ENCODE measurements at places on chromosomes 12 and 14.

DNA sequence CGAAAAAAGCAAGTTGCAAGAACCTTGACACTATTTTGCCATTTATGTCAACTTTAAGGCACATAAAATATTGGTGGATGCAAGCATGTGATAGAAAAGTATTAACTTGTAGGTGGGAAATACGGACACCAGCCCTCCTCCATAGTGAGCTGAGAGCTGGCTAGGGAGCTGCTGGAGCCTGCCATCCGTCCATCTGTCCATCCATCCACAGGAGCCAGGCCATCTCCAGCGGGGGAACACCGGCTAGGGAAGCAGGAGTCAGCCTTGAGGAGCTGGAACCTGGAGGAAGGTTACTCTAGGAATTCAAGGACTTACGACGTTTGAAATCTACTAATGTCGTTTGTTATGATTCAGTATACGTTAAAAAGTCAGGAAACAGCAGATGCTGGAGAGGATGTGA, 120.7 kb upstream of the C14orf180 start:
- DNase-seq = no peak

DNA sequence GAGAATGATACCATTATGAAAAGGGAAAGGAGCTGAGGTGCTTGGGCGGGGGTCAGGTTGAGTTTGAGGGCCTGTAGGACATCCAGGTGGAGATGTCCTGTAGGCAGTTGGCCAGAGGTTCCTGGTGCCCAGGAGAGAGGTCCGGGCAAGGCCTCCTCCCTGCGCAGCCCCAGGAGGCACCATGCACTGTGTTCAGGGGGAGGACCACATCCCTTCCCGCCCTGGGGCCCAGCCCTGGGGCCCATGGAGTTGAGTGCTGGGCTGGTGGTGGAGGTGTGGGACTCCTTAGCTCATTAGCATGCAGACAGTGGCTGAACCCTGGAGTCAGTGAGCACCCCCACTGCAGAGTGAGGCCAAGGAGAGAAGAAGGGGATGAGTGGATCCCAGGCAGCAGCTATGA, 5.7 kb upstream of the FAIM2 start:
- DNase-seq = no peak

- DNase-seq = no peak
Measured at GRCh38 chr14:92108345-92109254, 2.2 kb upstream of the ATXN3 start.

- DNase-seq = no peak
Measured at GRCh38 chr12:31019561-31019960, 54.1 kb upstream of the DDX11 start.

DNA sequence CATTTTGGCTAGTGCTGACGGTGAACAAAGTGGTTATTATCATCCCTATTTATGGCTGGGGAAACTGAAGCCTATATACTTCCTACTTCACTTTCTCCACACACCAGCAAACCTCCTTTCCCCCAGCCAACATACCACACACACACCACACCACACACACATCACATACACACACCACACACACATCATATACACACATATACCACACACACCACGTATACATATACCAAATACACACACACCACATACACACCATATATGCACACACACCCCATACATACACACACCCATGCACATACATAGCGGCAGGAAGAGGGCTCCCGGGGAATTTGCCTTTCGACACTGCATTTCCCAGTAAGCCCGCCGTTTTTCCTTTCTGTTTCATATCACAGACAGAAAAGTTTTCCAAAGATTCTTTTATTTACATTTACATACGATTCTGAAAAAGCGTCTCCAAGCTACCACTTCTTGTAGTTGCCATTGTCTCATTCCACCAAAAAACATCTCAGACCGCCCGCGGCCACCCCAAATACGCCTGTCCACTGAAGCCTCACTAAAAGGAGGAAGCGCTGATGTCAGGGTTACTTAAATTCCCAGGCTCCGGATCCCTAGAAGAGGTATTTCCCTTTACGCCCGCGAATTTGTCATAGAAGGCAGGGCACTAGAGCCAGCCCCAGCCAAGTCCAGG, 823 bp upstream of the RAB5B start:
- DNase-seq = no peak

DNA sequence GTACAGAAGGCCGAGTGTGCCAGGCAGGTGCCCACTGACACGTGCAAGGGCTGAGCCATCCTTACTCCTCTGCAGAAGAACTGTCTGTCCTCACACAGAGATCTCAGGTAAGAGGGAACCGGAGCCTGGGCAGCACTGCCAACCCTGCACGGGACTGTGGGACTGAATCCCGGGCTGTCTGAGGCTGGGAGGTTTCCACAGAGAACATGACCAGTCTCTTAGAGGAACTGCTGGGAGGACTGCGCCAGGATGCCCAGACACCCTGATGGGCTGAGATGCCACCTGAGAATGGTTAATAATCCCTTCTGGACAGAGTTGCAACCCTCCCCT, 302.9 kb upstream of the SFSWAP start:
- no peak for DNase-seq

- DNase-seq = no peak
Measured at GRCh38 chr14:85915711-85916110, 385.8 kb downstream of the FLRT2 start.

GRCh38 chr12:125125271-125125670, 60.0 kb downstream of the AACS start:
- DNase-seq = no peak

DNA sequence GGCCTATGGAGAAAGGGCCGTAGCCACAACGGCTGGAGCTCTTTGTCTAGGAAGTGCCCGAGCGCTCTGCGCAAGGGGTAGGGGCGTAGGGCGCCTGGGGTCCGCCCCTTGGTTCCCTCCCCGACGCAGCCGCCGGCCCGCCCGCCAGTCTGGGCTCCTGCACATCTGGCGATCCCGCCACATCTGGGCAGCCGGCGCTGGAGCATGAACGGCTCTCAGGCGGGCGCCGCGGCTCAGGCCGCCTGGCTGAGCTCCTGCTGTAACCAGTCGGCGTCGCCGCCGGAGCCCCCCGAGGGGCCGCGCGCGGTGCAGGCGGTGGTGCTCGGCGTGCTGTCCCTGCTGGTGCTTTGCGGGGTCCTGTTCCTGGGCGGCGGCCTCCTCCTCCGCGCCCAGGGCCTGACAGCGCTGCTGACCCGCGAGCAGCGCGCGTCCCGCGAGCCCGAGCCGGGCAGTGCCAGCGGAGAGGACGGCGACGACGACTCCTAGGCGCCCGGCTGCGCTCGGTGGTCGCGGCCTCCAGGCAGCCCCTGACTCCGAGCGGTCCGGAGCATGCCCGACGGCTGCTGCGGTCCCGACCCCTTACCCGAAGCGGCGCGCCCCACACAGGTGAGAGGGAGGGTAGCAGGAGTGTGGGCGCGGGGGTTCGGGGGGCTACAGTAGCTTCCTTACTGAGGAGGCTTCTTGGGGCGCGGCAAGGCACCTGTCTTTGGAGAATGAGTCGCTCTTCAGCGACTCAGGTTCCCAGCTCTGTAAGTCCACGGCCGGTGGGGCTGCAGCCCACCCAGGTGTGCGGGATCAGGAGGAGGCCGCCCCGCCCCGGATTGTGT, at the start of gene SMIM41:
TSS of gene SMIM41 (plus strand) at position 129 of the 827 bp plus-strand sequence. CDS start at position 205, 76 bp downstream.
- DNase-seq = no peak

DNA sequence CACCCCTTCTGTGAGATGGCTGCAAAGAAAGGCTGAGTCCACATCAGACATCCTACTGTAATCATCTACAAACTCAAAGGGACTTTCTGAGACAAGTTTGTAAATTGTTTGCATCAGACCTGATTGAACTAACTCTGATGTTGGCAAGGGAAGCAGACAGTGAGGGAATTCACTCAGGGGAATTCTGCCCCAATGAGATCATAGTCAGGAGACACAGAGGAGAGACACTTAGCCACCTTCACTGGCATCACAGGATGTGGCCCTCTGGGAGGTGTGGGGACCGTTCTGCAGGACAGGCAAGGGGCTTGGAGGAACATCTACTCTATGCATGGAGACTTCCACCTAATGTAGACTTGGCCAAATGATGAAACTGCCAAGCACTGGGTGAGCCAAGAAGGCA, 70.7 kb upstream of the DDX11 start:
- peak; percentile 15 for DNase-seq

- DNase-seq = peak; percentile 79
Measured at GRCh38 chr12:65742018-65743010, 82.0 kb upstream of the HMGA2 start.

GRCh38 chr14:67766035-67766680, 50.2 kb downstream of the ZFYVE26 start:
- DNase-seq = no peak

DNA sequence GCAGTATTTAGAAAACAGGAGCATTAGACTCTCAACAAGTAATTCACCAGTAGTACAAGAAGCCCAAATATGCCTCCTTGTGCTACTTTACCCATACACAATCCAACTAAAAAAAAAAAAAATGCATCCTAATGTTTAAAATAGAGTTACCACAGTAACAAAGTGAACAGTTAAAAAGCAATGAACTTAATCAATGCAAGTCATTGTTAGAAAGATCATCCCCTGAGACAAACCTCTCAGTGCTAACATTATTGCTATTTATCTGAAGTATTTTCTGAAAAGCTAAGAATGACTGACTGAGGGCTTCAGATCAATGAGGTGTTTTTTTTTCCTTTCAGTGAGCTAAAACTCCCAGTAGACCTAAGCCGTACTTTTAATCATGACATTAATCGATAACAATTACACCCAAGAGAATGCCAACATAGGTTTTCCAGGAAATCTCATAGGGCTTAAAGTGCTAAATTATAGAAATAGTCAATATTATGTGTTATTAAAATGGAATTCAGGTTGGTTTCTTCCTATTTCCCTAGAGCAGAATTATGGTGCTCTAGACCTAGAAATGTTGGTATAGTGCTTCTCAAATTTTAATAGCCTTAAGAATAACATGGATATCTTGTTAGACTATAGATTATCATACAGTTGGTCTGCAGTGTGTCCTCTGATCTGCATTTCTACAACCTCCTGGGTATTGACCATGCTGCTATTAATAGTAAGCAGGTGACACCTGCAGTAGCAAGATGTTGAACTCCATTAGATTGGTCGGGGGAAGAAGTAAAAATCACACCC, 123.0 kb downstream of the PRKD1 start:
- DNase-seq = no peak

- peak; percentile 57 for DNase-seq
Measured at GRCh38 chr12:51721282-51721940, 127.1 kb downstream of the FIGNL2 start.

DNA sequence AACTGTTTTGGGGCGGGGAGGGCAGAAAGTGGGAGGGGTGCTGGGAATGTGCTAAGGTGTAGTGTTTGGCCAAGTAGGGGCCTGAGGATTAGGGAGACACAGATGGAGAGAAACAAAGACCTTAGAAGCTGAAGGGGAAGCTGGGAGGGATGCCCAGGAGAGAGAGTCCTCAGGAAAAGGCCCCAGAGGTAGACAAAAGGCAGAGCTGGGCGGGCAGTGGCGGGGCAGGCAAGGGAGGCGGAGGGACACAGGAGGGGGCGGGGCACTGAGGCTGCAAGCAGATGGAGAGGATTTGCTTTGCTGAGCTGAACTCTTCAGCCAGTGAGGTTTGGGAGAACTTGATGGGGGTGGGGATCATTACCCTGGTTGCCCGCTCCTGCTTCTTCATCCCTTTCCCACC, 2.8 kb downstream of the PTMS start:
- DNase-seq = peak; percentile 67

- peak; percentile 81 for DNase-seq
Measured at GRCh38 chr12:57340104-57340503, 89.1 kb upstream of the STAC3 start.

- peak; percentile 82 for DNase-seq
Measured at GRCh38 chr12:94186278-94187241, 38.2 kb downstream of the PLXNC1 start.

- peak; percentile 47 for DNase-seq
Measured at GRCh38 chr12:108839890-108840230, 17.5 kb downstream of the SSH1 start.

- DNase-seq = peak; percentile 30
Measured at GRCh38 chr12:105742567-105742874, 396.2 kb downstream of the NUAK1 start.

DNA sequence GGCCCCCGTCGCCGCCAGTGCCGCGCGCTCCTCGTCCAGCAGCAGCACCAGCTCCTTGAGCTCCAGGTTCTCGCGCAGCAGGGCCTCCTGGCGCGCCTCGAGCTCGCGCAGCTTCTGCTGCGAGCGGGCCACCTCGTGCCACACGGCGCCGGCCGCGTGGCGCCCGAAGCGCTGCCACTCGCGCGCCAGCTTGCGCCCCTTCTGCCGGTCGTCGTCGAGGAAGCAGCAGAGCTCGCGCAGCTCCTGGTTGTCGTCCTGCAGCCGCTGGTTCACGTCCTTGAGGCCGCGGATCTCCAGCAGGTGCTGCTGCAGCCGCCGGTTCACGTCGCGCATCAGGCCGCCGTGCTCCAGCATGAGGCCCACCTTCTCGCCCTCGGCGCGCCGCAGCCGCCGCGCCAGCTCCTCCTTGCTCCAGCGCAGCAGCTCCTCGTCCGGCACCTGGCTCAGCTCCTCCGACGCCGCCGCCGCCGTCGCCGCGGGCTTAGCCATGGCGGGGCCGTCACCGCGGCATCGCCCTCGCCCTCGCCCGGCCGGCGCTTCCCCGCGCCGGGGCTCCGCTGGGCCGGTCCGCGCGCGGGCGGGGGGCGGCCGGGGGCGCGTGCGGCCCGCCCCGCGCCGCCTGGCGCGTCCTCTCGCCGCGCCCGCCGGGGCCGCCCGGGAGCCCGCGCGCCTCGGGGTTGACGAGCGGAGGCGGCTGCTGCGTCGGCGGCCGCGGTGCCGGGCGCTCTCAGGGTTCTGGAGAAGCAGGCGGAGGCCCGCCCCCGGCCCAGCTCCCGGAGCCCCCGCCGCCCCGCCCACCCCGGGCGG, at the start of gene CCDC85C:
TSS of gene CCDC85C (minus strand) at position 737 of the 807 bp plus-strand sequence. CDS start at position 489, 248 bp downstream.
- DNase-seq = no peak

DNA sequence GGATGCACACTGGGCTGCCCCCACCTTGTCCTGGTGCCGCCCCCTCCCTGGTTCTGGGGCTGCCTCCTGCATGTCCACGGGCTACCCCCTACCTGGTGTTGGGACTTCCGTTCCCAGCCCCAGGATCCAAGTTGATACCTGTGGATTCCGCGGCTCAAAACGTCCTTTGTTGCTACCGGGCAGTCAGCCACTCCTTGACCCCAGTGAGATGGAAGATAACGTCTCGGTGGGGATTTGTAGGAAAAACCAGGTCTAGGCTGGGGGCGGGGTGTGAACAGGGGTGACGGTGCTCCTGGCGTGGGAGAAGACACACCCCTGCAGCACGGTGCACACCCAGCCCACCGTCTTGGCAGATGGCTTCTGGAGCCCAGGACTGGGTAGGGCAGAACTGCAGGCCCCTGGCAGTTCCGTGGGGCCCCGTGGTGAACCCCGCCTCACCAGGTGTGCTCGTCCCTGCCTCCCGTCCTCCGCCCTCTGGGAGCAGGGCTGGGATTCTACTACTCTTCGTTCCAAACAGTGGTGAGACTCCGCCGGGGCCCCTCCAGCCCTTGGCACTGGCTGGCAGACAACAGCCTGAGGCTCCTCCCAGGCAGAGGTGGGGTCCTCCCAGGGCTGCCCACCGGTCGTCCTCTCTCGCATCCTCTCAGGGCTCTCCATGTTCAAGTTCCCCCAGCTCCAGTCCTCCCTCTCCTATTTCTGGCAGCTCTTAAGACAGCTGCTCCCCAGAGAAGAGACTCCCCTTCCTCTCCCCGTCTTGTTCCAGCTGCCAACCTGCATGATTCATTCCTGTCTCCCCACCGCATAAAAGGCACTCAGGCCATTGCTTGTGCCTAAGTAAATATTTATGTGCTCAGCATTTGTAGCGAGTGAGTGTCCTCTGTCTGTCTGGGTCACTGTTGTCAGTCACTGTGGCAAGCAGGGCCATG, 75.5 kb downstream of the FBXL14 start:
- peak; percentile 33 for DNase-seq

All from femur (tissue), 1 donor.